ENCODE measurements at places on chromosomes 5 and 9.

DNA sequence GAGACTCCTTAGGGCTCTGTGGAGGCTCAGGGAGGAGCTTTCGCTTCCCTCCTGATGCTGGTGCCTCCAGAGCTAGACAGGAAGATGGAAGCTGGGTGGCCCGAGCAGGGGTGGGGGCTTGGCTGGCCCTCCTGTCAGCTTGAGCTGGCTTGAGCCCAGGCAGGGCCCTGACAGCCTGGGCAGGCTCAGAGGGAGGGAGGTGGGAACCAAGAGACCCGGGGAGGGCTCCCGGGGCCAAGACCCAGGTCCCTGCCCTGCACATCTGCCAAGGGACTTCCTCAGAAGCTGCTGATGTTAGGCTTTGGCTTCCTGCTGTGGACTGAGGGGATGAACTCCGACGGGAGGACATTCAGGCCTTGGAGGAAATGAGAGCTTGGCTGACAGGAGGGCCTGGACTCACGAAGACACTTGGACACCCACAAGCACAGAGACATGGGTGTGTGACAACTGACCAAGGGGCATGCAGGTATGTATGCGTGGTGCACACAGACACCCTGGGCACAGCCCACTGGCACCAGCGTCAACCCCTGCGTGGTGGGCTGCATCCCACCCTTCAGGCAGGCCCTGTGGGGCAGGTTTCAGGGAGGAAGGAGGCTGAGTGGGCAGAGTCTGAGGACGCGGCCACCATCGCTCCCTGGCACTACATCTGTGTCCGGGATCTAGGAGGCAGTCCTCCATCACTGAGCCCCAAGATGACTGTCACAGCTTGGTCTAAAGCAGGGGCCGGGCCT is 1.7 kb upstream of the LTC4S start:
- DNase-seq: no peak

- DNase-seq: no peak
These were observed 22.0 kb downstream of the SECISBP2 start for GRCh38 chr9:89340332-89340731.

DNA sequence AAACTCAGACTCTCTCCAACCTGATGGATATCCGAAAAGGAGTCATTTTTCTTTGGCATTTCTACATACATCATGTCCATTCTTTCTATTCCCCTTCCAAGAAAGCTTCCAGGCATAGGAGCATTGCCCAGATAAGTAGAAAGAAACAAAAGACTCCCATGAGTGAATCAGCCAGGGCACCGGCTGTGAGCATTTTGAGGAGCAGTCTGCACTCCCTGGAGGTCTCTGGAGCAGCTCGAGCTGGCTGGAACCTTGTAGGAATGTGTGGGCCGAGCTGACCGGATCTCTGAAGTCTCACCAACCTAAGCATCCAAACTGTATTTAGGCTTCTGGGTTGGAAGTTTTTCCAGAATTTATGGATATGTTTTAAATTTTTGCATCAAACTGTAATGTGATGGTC is 161.4 kb upstream of the TRPC7 start:
- DNase-seq: no peak

GRCh38 chr9:27534658-27535209 is 5.1 kb upstream of the MOB3B start:
- DNase-seq: no peak

DNA sequence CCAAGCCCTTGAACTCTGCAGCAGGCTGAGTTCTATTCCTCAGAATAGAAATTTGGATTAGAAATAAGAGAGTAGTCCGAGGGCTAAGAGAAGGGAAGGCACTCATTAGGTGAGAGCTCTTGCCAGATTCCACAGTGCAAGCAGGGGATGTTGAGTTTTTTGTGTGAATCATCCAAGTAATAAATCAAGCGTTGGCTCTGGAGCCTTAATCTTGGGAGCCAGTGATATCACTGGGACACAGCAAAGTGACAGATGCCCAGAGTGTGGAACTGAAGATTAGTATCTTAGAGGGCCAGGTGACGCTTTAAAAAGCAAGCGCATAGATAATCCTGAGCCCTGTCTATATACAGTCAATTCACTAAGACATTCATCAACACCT is 60.3 kb downstream of the FOXD1 start:
- no peak for DNase-seq

- DNase-seq: no peak
These were observed 52.0 kb downstream of the OLFM1 start for GRCh38 chr9:135139366-135139959.

DNA sequence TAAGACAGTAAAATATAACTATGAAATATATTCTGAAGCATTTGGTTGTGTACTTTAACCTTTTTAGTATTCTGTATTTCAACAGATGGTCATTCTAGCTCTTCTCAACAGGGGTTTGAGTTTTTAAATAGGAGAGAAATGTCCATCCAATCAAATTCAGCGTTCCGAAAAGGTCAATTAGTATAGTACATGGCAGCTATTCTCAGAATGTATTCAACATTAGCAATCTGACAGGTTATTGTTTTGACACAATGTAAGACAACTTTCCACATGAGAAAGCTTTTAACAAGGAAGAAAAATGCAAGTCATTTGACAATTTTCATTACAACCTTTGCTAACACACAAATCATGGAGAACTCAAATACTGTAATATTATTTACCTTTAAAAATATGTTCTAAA is 996.3 kb upstream of the CDH10 start:
- no peak for DNase-seq

- DNase-seq: no peak
These were observed 17.7 kb downstream of the CAVIN4 start for GRCh38 chr9:100595391-100596199.

- DNase-seq: no peak
These were observed 134.7 kb upstream of the ZNF608 start for GRCh38 chr5:124880903-124881697.

GRCh38 chr5:159826351-159827214 is 89.7 kb upstream of the ADRA1B start:
- DNase-seq: no peak

- DNase-seq: no peak
These were observed 56.4 kb downstream of the NR3C1 start for GRCh38 chr5:143347046-143347445.

GRCh38 chr5:173326501-173326960 is 1.7 kb downstream of the STC2 start:
- no peak for DNase-seq

- DNase-seq: no peak
These were observed 319.6 kb downstream of the FBXL7 start for GRCh38 chr5:15819617-15820016.

All from hypothalamus (tissue), 51 donors.